ENCODE measurements at places on chromosomes 2 and 18.

DNA sequence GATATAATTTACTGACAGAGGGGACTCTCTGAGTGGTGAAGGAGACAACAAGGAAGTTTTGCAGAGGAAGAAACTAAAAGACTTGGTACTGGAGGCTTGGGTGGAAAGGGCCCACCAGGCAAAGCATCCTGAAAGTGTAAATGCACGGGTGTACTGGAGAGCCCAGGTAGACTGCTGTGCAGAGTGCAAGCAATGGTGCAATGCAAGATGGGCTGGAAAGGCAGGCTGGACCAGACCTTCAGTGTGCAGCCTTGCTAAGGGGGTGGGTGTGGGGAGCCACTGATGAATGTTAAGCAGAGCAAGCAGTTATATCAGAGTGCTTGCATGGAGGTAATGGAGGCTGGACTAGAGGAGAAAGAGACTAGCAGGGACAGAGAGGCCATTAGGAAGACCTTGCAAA is 10.7 kb downstream of the C2orf74 start:
- no peak for DNase-seq

GRCh38 chr2:11774600-11774999 is 28.2 kb downstream of the LPIN1 start:
- DNase-seq = no peak

DNA sequence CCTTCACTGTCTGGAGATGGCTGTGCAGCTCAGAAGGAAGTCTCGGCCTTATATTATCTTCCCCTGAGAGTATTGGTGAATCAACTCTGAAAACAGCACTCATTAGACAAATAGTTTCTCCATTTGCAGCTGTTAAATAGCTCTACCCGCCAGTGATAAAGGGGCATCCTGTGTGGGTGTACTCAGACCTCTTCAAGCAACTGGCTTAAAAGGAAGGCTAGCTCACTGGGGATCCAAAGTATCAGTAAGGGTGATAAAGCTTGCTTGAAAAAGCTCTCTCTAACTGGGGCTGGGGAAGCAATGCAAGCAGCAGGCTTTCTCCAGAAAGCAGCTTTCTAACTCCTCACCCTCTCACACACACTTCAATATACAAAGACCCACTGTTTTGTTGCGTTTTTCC is 64.9 kb upstream of the PSMD14 start:
- no peak for DNase-seq

- DNase-seq = peak; percentile 51
Measured at GRCh38 chr2:202377207-202377761, 1.2 kb downstream of the BMPR2 start.

DNA sequence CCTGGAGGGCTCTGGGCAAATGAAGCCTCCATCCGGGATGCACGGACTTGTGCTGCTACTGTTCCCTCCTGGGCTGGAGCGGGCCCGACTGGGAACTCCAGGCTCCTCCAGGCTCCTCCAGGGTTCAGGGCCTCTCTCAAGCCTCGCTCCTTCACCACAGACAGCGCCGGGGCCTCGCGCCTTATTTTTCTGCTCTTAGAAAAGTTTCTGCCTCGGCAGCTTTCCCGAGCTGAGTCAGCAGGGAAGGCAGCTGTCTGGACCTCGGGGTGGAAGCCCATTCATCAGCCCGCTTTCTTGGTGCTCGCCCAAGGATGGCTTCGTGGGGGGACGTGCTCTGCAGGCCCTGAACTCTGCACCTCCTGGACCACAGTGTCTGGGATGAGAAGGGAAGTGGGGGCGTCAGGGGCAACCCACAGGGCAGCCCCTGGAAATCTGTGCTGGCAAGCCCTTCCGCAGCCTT is 12.9 kb upstream of the TEX51 start:
- DNase-seq = no peak

DNA sequence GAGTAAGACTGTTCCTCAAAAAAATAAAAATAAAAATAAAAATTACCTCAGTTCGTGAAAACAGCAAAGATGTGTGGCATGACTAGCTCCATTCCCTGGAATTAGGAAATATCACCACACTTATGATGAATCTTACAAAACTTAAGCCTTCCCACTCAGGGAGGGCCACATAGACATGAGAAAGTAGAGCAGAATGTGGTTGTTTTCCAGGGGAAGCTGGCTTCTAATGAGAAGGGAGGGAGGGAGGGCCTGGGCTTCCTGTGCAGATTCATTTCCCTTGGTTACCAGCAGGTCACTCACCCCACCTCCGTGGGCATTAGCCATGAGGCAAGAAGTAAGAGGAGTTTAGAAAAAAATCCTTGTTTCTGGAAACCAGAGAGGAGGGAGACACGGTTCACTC is 95.9 kb upstream of the RMDN2 start:
- no peak for DNase-seq

DNA sequence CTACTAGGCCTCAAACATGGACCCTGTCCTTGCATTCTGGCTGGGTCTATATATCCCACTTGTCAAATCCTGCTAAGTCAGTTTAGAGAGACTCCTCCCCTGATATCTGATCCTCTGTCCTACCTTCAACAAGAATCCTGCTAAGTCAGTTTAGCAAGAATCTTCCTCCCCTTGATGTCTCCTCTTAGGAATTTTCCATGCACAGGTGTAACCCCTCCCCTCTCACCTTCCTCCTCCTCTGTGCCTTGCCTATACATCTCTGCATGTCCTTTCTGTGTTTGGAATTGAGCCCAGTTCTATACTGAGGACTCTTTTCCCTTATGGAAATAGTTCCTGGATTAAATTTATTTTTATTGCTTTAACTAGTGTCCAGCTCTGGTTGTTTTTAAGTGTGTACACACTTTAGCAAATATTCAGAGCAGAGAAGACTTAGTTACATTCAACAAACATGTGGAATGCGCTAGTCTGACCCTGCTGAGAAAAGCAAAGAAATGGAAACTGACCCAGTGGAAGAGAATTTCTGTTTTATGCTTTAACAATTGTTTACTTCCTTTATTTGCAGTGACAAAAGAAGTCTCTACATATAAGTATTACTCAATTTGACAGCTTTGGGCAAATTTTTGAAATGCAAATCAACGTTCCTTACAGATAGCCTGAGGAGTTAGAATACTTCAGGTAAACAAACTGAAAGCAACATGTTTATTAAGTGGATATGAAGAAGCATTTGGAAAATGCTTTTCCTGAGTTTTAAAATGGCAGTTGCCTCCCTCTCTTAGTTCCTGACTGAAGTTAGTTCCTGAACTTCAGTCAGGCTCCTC is 80.6 kb downstream of the RIT2 start:
- no peak for DNase-seq

- DNase-seq = no peak
Measured at GRCh38 chr18:48640566-48641270, 101.9 kb downstream of the CTIF start.

- DNase-seq = no peak
Measured at GRCh38 chr18:62514570-62514969, 8.3 kb upstream of the ZCCHC2 start.

DNA sequence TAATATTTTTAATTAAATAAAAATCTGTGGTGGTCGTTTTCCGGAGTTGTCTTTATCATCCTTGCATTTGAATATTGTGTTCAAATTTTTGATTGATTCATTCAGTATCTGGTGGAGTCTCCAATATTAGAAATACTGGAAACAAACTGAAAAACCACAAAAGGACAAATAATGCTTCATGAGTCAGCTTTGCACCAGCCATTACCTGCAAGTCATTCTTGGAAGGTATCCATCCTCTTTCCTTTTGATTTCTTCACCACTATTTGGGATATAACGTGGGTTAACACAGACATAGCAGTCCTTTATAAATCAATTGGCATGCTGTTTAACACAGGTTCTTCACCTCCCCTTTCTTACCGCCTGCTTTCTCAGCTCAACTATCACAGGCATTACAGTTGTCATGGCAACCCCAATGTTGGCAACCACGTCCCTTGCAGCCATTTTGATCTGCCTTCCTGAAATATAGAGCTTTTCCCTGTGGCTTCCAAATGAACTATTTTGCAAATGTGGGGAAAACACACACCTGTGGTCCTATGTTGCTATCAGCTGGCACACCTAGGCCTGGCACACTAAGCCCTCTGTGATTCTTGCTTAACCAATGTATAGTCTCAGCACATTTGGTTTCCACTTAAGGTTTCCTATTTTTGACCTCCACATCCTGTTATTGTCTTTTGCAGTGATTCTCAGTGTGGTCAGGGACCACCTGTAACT is 6.5 kb downstream of the CTLA4 start:
- DNase-seq = no peak
